ENCODE measurements at places on chromosomes 7 and 10.
A peak's percentile ranks its signal among the peaks of the same experiment; 100 is the strongest.

GRCh38 chr10:80829151-80829550, 291.4 kb downstream of the SH2D4B start:
- DNase-seq, result no peak

GRCh38 chr7:76020031-76020714, 25.8 kb upstream of the TMEM120A start:
- DNase-seq, result peak; percentile 67

- peak; percentile 69 for DNase-seq
These were observed 78.0 kb upstream of the MACROH2A2 start for GRCh38 chr10:69974551-69975155.

GRCh38 chr10:56537984-56538383, 176.9 kb upstream of the ZWINT start:
- DNase-seq, result peak; percentile 68

DNA sequence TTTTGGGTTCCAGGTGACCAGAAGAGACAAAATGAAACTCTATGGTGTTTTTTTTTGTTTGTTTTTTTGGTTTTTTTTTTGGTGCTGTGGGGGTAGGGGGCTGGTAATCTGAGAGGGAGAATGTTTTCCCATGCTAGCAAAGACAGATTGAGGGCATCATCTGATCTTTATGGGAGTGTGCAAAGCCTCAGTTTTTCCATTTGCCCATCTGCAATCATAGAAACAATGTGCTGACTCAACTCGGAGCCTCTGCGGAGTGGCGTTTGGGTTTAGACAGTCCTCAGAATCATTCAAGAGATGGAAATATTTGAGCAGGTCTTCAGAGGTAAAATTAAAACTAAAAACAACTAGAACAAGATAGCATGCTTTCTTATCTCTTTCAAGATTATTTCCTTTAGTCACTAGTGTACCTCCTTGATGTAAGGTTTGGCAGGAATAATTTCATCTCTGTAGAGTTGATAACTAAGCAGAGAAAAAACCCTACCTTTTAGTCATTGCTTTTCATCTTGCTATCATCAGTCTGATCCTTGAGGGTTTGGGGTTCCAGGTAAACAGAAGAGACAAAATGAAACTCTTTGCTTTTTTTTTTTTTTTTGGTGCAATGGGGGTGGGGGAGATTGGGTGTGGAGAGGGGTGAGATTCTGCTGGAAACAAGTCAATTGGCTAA, 18.0 kb downstream of the CNNM2 start:
- DNase-seq, result no peak

- DNase-seq, result peak; percentile 92
These were observed 47.7 kb downstream of the LRGUK start for GRCh38 chr7:134174795-134175261.

GRCh38 chr7:100856871-100857282, 4.4 kb downstream of the SLC12A9 start:
- DNase-seq, result no peak

DNA sequence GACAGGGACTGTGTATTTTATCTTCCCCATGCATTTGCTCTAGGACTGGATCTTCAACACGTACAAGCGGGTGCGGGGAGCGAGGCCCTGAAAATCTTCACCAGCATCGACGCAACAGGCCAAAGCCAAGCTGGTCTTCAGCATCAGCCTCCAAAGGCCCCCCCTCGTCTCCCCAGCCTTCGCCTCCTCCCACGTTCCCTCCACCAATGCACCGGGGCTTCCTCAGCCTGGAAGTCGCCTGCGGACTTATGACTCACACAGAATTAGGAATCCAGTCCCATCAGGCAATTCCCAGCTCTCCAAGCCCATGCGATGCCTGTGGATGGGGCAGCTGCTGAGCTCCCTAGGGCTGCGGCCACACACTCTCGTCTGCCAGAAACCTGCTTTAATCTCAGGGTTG, 36.3 kb upstream of the RNF32 start:
- peak; percentile 28 for DNase-seq

GRCh38 chr10:119466655-119467054, 75.9 kb downstream of the RGS10 start:
- peak; percentile 29 for DNase-seq

GRCh38 chr10:37675449-37675848, 182.0 kb downstream of the ZNF248 start:
- DNase-seq, result no peak

GRCh38 chr7:64308016-64308270, 5.8 kb upstream of the ZNF736 start:
- no peak for DNase-seq

GRCh38 chr10:34184939-34185386, 630.1 kb downstream of the PARD3 start:
- DNase-seq, result no peak

DNA sequence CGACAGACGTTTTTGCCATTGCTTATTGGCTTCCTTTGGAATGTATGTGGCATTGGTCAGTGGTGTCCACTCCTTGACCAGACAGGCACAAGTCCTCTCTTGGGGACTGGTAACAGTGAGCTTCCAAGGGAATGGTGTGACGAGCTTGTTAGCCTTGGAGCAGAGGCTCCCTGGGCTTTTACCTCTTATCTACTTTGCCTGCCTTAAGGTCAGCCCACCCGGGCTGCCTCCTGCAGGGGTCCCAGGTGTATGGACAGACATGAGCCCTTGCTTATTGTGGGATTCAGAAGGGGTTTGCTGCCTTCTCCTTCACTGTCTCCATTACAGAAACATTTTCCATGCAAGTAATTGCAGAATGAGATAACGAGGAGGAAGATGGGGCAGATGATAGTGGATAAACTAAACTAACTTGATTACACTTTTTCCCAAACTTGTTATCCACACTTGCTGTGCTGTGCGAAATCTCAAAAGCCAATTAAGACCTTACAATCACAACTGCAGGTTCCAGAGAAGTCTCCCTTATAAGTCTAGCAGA, 29.7 kb downstream of the PLPP4 start:
- DNase-seq, result no peak

GRCh38 chr10:30606313-30606712, 23.2 kb downstream of the LYZL2 start:
- DNase-seq, result no peak

DNA sequence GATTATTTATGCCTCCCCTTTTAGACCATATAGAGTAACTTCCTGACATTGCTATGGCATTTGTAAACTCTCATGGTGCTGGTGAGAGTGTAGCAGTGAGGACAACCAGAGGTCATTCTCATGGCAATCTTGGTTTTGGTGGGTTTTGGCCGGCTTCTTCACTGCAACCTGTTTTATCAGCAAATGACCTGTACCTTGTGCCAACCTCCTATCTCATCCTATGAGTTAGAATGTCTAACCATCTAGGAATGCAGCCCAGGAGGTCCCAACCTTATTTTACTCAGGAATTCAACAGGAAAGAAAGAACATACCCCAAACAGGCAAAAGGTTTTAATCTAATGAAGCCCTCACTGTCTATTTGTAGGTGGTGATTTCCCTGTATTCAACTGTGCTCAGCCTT, 205.4 kb upstream of the YAE1 start:
- no peak for DNase-seq

DNA sequence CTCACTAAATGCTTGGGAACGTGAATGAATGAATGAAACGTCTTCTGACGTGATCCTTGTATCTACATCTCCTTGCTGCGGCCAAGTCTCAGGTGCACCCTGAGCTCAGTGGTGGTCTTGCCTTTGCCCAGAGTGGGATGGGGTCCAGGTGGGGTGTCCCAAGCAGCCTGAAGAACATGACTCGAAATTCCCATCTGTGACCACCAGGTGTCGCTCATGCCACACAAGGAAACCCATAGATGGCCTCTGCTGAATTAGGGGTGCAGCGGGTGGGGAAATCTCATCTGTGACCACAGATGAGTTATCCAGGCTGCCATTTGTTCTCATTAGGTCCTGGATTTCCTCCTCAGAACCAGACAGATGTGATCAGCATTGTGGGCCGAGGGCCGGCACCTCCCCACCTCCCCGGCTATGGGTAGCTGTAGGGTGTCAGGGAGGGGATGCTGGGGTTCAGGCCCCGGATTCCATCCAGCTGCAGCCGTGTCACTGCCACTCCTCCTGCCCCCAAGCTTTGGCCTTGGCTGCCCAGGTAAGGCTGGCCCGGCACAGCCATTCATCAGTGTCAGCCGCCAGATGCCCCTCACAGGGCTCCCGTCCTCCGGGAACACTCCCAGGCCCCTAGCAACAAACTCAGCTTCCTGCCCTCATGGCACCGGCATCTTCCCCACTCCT, 21.0 kb upstream of the GNA12 start:
- DNase-seq, result peak; percentile 80

DNA sequence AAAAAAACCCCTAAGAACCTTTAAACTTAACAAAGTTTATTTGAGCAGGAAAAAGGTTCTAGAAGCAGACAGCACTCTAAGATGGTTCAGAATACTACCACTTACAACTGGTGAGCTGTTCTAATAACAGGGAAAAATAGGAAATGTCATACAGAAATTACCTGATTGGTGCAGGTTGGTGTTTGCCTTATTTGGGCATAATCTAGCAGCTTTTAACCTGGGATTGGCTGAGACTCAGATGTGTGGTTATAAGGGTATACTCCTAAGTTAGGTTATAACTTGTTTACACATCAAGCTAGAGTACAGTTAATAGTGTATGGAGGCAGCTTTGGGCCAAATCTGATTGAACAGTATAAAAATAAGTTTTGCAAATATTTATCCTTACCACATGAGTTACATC, 59.8 kb downstream of the MAPK8 start:
- no peak for DNase-seq

GRCh38 chr10:63964406-63964805, 443.2 kb downstream of the REEP3 start:
- DNase-seq, result no peak

- no peak for DNase-seq
These were observed 24.6 kb upstream of the SH2D4B start for GRCh38 chr10:80513106-80513505.

GRCh38 chr10:124007102-124007772, 86.2 kb downstream of the CHST15 start:
- DNase-seq, result no peak

- DNase-seq, result no peak
These were observed 4.4 kb upstream of the SLF2 start for GRCh38 chr10:100908378-100908777.

DNA sequence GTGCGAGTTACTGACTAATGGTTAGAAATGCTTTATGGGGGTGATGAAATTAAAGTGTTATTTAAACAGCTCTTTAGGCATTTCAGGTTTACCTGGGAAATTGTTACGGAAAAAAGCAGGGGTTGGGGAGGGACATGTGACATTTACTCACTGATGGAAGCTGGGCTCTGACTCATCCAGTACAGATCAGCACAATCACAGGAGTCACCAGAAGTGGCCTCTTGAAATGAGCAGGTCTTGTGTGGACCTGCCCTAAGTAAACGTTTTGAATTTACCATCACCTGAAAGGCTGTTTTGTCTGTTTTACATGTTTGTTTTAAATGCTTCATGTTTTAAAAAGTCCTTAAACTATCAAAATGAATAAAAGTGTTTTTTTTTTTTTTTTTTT, 2.3 kb downstream of the GLRX3 start:
- DNase-seq, result peak; percentile 79

GRCh38 chr7:158061026-158061630, 526.5 kb downstream of the PTPRN2 start:
- no peak for DNase-seq

- DNase-seq, result no peak
These were observed 129.0 kb downstream of the CDH23 start for GRCh38 chr10:71525721-71526120.

DNA sequence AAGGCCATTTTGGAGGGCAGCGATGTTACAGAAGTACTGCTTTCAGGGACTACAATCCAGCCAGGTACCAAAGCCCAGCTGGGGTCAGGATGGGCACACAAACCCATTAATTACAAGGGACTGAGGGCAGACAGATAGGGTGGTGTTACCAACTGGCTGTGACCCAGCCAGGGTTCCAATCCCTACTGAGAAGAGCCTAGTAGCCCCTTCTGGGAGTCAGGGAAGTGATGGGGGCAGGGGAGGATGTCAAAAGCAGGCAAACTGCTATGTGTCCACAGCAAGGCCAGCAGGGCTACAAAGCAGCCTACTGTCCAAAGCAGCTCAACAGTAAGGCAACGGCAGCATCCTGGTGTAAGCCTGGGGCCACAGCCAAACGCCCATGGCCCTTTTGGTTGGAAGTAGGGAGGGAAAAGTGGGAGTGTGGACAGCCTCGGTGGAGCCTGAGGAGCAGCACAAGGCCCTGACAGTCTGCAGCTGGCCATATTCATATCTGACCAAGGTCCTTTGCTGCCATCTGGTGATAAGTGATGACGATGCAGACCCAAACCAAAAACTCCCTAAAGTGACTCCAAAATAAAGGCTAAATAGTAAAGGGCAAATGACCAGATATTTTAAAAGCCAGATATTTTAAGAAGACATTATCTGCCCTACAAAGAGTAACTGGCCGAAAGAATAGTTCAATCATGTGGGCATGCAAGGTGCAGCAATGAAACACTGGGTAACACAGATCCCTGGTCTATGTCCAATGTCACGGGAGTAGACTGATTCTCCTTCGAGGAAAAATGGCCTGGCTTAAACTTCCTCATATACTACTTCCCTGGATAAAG, 56.9 kb downstream of the XPNPEP1 start:
- peak; percentile 35 for DNase-seq

- no peak for DNase-seq
These were observed 6.2 kb upstream of the TMEM273 start for GRCh38 chr10:49194212-49194920.

GRCh38 chr10:19749185-19749729, 67.0 kb upstream of the PLXDC2 start:
- DNase-seq, result peak; percentile 3
